ENCODE measurements at places on chromosomes 5 and 9.

- DNase-seq, result no peak
Measured at GRCh38 chr5:175478008-175478383, 364 bp upstream of the SFXN1 start.

DNA sequence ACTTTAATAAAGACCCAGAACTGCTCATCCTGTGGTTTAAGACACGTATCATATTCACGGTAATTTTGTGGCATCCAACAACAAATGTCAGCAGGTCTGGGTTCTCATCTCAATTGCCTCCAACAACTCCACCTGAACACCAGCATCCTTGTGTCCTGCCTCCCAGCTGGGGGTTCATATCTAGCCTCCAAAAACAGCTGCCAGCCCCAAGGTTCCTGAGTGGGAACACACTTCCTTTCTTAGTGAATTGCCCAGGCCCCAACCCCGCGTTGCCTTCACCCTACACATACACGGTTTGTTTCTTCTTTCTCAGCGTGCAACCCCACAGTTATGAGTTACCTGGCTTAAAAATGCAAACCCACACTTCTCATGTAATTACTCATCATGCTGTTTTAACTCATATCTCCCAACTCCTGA lies 77.9 kb downstream of the SEMA4D start:
- DNase-seq, result no peak

GRCh38 chr9:129109537-129109903 lies 1.1 kb downstream of the CRAT start:
- DNase-seq, result no peak

- no peak for DNase-seq
Measured at GRCh38 chr9:111854799-111855198, 41.8 kb upstream of the UGCG start.

- DNase-seq, result peak; percentile 96
Measured at GRCh38 chr9:87201351-87201751, 254.0 kb upstream of the GAS1 start.

Measured in fibroblast of skin of right quadriceps (primary cell).